Brain (organoid and tissue), 16 donors: ENCODE measurements at places on chromosomes 4 and X. TPM values are rescaled to one million over a fixed set of nuclear protein-coding genes. Genes with fewer than 3 reads are reported as not detected.

DNA sequence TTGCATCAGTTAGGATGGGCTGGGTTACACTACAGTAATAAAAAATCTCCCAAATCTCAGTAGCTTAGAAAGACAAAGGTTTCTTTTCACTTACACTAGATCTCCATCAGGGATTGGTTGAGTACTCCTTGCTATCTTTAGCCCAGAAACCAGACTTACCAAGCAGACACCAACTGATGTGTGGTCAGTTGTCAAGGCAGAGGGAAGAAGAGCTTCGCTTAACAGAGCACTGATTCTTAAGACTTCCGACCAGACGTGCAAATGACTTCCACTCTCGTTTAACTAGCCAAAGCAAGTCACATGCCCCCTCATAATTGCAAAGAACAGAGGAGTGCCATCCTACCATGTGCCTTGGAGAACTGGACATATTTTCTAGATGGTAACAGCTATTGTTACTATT, 5.7 kb upstream of the ZNF518B start:
- no peak for DNase-seq

- DNase-seq, result no peak
Observed at GRCh38 chrX:133490955-133491354, 75.7 kb upstream of the GPC4 start.

- no peak for DNase-seq
Observed at GRCh38 chr4:19379191-19379708, 872.5 kb upstream of the SLIT2 start.

DNA sequence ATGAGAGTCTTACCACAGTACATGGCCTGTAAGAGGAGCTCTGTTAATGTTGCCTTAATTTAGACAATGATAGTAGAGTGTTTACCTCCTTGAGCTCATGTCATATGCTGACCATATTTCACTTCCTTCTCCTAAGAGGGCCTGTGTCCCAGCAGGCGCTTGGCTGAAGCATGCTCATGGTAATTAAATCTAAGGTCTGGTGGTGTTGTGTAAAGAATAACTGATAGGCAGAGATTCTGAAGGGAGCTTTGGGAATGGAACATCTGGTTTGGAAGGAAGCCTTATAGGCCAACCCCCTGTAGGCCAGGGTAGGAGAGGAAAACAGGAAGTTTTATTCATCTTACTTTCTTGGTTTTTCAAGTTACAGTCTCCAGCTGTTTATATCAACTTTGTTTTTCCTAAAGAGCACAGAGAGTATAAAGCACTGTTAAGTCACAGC, 300.2 kb downstream of the USP46 start:
- no peak for DNase-seq

DNA sequence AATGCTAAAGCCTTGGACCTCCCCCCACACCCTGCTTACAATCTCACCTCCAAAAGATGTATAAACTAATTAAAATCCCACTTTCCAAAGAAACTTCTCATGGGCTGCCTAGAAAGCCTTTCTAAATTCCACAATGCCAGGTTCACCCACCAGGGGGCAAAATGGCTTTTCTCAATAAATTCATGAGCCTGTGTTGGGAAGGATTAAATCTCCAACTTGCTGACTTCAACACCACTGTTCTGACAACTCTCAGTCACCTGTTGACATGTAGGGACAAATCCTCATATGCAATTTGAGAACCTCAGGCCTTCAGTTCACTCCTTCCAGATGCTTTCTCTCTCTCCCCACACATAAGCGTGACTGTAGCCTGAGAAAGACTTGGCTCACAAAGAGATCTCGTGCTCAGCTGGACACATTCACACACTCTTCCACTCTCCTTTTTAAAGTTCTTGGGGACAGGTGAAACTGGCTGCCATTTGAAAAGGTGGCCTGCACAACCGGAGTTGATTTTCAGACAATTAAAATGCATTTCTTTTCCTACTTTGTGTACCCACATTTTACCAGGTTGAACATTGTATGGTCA, 88.6 kb upstream of the PRPS2 start:
- DNase-seq, result no peak

GRCh38 chrX:31130457-31131220, 58.8 kb upstream of the FTHL17 start:
- no peak for DNase-seq

- DNase-seq, result no peak
Observed at GRCh38 chrX:120365320-120365719, 3.4 kb downstream of the ATP1B4 start.

DNA sequence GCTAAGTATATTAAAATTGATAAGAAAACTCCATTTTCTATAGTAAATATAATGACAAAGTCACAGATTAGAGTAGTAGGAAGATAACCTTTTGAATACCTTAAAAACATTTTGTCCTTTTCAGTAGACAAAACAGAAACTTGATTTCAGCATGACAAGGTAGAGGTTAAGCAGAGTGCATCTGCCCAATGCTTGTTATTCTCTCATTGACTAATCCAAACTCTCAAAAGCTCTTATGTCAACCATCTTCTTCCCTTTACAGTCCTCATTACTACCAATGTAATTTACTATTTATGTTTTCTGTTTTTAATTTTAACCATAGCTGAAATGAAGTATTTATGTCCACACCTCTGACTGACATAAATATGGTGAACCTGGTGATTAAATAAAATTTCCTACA, 11.1 kb downstream of the NIPAL1 start:
- no peak for DNase-seq

- DNase-seq, result no peak
Observed at GRCh38 chr4:6494431-6495295, 22.2 kb upstream of the PPP2R2C start.

GRCh38 chrX:66074920-66075879, 35.3 kb upstream of the VSIG4 start:
- no peak for DNase-seq

- no peak for DNase-seq
Observed at GRCh38 chr4:182265881-182266280, 22.7 kb downstream of the TENM3 start.

DNA sequence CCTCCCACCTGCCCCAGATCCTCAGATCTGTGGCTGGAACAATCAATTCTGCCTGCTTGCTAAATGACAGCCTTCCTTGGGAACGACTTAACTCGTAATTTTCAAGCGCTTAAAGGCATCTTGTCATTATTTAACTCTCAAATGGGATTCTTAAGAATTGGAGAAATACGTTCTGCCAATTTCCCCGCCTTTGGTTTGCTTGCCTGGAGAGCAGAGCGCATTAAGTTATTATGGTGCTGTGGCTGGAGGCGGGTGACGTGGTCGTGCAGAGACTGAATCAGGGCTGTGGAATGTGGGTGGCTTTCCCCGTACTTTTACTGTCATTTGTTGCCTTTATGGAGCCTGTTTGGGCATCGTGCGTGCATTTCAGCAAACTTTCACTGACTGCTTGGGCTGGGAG, 78.9 kb upstream of the PSAPL1 start:
- peak; percentile 68 for DNase-seq

Gene FGFRL1
- polyA plus RNA-seq, result 14.7 TPM

Gene SPATA4
- 0.58 TPM for polyA plus RNA-seq

Gene RTL9
- 0.44 TPM for polyA plus RNA-seq

Gene ADAD1
- not detected for polyA plus RNA-seq
